ENCODE measurements at places on chromosomes 11 and 22. TPM values are rescaled to one million over a fixed set of nuclear protein-coding genes. Genes with fewer than 3 reads are reported as not detected.

DNA sequence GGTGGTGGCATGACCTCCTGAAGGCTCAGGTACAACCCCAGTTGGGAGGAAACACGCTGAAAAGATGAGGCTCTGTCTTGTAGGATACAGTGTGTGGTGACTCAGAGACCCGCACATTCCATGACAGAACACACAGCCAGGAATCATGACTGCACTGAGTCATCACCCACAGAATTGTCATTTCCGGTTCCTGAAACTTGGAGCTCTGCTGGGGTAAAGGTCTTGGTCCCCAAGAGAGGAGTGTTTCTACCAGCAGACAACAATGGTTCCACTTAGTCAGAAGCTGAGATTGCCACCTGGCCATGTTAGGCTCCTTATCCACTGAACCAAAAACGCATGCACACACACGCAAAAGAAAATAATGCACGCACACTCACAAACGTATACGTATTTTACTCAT, 31.5 kb upstream of the CYB5R3 start:
- H3K27me3 ChIP-seq, result no peaks in the 10 kb centered on the region
- H3K27ac ChIP-seq, result peak overlapping the region; percentile 86
- no peak overlapping the region for H3K4me3 ChIP-seq
- peaks cover 16% of the 10 kb centered on the region for H3K4me1 ChIP-seq
- DNase-seq, result peak; percentile 98
- no peaks in the 10 kb centered on the region for H3K36me3 ChIP-seq

GRCh38 chr11:112160091-112160848, 3.6 kb downstream of the IL18 start:
- H3K4me1 ChIP-seq, result peaks cover 14% of the 10 kb centered on the region
- no peaks in the 10 kb centered on the region for H3K36me3 ChIP-seq
- no peak for DNase-seq
- H3K27me3 ChIP-seq, result no peaks in the 10 kb centered on the region

Gene OR51E2
- total RNA-seq, result 0.72 TPM

- no peak overlapping the region for H3K4me3 ChIP-seq
- H3K36me3 ChIP-seq, result peaks cover 59% of the 10 kb centered on the region
- DNase-seq, result peak; percentile 21
- H3K4me1 ChIP-seq, result peaks cover 22% of the 10 kb centered on the region
- H3K27me3 ChIP-seq, result no peaks in the 10 kb centered on the region
These were observed 82.1 kb downstream of the FBLN1 start for GRCh38 chr22:45584621-45585436.

DNA sequence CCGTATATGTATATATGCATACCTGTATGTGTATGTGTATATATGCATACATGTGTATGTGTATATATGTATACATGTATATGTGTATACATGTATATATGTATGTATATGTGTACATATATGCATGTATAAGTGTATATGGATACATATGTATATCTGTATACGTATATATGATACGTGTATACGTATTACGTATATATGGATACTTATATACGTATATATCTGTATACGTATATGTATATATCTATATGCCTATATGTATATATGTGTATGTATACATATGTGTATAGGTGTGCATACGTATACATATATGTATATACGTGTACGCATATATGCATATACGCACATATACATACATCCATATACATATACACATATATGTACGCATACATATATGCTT, 681.6 kb upstream of the ANO3 start:
- H3K27me3 ChIP-seq, result no peaks in the 10 kb centered on the region
- no peak overlapping the region for H3K27ac ChIP-seq
- no peak for DNase-seq

Gene WNT7B
- total RNA-seq, result under 0.01 TPM

DNA sequence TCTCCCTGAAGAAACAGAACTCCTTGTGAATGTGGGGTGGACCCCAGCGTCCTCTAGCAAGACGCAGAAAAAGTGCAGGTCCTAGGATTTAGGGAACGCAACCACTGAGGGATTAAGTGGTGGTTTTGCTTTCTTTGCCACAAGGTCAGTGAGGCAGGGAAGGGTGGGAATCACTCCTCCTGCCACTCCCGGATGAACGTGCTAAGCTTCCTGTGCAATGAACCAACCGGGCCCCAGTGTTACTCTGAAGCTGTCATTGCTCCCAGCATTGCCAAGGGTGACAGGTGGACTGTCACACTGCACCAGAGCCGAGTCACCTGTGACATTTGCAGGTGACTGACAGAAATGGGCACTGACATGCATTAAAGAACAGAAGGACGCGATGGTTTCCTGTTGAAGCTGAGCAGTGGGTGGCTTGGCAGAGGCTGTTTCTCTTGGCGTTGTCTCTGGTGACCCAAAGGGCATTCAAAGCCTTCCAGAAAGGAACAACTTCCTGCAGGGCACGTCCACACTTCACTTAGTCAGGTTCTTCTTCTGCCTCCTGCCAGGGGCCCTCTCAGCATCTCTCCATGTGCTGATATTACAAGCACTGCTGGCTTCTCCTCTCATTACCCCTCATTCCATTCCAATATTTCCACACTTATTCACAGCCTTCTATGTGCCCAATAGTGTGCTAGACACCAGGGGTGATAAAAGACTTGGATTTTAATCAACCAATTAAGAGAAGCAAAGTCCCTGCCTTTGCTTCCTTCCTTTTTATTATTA, 9.7 kb downstream of the KIRREL3 start:
- H3K4me3 ChIP-seq, result no peak overlapping the region
- H3K36me3 ChIP-seq, result no peaks in the 10 kb centered on the region

GRCh38 chr11:859394-860131, 16.9 kb downstream of the TSPAN4 start:
- no peaks in the 10 kb centered on the region for H3K27me3 ChIP-seq
- H3K36me3 ChIP-seq, result peaks cover 30% of the 10 kb centered on the region
- H3K4me3 ChIP-seq, result peak overlapping the region; percentile 9
- 0 out of 2 replicates have a peak overlapping the region, but pooled peaks have one; percentile 1 for H3K27ac ChIP-seq
- DNase-seq, result peak; percentile 85

Gene CHRNA10
- total RNA-seq, result under 0.01 TPM

Gene C1QTNF4
- not detected for total RNA-seq

- no peaks in the 10 kb centered on the region for H3K27me3 ChIP-seq
- peak within 1 kb of the TSS; percentile 67 for H3K27ac ChIP-seq
- DNase-seq, result peak; percentile 62
- H3K4me3 ChIP-seq, result peak within 1 kb of the TSS; percentile 62
- no peaks in the 10 kb centered on the region for H3K36me3 ChIP-seq
- no peaks in the 10 kb centered on the region for H3K4me1 ChIP-seq
These were observed at the start of gene TCF20 for GRCh38 chr22:42270510-42271190. Gene TCF20 (minus strand): TSS chr22:42270653. CDS start chr22:42215305, 55,348 bp downstream.

DNA sequence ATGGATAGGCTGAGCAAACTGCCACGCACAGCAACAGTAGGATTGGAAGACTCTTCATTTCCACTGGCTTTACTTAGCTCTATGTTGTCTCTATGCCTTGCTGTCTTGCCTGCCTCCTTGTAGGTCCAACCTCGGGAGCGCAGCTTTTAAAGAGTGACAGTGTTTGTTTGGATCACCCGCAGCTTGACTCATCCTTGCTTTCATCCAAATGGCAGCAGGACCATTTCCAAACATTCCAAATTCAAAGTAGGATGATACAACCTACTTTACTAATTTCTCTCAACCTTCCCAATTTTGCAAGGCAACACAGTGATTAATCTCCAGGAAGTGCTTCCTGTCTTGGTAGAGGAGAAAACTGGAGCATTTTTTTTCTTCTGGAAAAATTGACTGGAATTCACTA, at the start of gene MMP3:
Gene MMP3 (minus strand): TSS at position 121 of the 400 bp plus-strand sequence. CDS start 63 bp downstream, at position 58.
- no peaks in the 10 kb centered on the region for H3K27me3 ChIP-seq
- no peak within 1 kb of the TSS for H3K27ac ChIP-seq
- no peaks in the 10 kb centered on the region for H3K36me3 ChIP-seq
- peaks cover 4% of the 10 kb centered on the region for H3K4me1 ChIP-seq

DNA sequence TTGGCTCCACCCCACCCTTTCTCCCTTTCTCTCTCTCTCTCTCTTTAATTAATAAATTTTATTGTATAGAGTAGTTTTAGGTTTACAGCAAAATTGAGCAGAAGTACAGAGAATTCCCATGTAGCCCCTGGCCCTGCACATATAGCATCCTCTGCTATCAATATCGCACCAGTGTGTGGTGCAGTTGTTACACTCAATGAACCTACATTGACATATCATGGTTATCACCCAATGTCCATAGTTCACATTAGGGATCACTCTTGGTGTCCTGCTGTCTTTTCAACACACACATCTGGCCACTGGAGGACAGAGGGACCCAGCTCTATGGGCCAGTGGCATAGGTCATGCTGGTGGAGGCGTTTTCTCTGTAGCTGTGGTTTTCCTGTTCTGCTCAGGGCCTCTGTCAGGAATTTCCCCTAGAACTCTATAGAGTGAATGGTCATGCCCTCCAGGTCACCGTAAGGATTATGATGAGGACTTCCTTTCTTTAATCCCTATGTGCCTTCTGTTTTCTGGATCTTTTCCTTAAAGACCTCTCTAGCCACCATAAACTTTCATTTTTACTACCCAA, 98.2 kb upstream of the NAV2 start:
- DNase-seq, result no peak
- no peak overlapping the region for H3K27ac ChIP-seq
- H3K27me3 ChIP-seq, result peaks cover 5% of the 10 kb centered on the region
- peaks cover 7% of the 10 kb centered on the region for H3K4me1 ChIP-seq
- no peak overlapping the region for H3K4me3 ChIP-seq
- H3K36me3 ChIP-seq, result no peaks in the 10 kb centered on the region

Gene YPEL4
- total RNA-seq, result under 0.01 TPM

- no peak overlapping the region for H3K27ac ChIP-seq
- no peak for DNase-seq
- no peaks in the 10 kb centered on the region for H3K36me3 ChIP-seq
- H3K4me3 ChIP-seq, result no peak overlapping the region
- no peaks in the 10 kb centered on the region for H3K4me1 ChIP-seq
- peaks cover 29% of the 10 kb centered on the region for H3K27me3 ChIP-seq
These were observed 9.6 kb downstream of the ART5 start for GRCh38 chr11:3632070-3632660.

- no peaks in the 10 kb centered on the region for H3K27me3 ChIP-seq
- peaks cover 14% of the 10 kb centered on the region for H3K4me1 ChIP-seq
- H3K27ac ChIP-seq, result peak overlapping the region; percentile 84
- peaks cover 10% of the 10 kb centered on the region for H3K36me3 ChIP-seq
These were observed 1.2 kb upstream of the CD59 start for GRCh38 chr11:33737362-33737821.

Gene PRRG4
- total RNA-seq, result not detected
